OCI-LY7 (cell line): ENCODE measurements at places on chromosomes 5 and 9.
A peak's percentile ranks its signal among the peaks of the same experiment; 100 is the strongest.

DNA sequence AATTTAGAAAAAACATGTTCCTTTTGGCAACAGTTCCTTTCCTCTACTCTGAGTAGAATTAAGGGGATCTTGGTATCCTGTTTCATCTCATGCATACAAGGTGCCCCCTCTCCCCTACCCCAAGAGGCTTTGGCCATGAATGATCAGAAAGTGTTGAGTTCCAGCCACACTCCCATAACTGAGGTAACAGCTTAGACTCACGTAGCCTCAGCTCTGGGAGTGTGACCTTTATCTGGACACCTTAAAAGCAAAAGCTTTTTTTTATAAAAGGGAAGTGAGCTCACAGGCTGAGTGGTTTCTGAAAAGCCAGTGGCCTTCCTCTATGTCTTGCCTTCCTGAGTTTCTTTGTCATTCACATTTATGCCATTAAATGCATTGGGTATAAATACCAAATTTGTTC, 900 bp upstream of the HAVCR2 start:
- DNase-seq = peak; percentile 80

DNA sequence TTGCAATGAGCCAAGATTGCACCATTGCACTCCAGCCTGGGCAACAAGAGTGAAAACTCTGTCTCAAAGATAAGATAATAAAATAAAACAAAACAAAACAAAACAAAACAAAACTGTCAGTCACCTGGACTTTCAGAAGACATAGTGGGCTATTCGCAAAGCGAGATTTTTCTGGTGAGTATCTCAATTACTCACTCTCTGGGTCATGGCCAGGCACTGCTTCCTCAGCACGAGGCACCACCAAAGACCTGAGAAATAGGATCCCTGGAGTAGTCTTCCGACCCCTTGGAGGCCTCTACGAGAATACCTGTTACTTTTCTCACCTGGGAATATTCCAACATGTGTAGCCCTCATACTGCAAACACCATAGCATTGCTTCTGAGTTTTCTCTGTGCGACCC, 201.7 kb upstream of the ZNF618 start:
- no peak for DNase-seq

- DNase-seq = no peak
Measured at GRCh38 chr5:93598091-93599000, 15.3 kb downstream of the NR2F1 start.

DNA sequence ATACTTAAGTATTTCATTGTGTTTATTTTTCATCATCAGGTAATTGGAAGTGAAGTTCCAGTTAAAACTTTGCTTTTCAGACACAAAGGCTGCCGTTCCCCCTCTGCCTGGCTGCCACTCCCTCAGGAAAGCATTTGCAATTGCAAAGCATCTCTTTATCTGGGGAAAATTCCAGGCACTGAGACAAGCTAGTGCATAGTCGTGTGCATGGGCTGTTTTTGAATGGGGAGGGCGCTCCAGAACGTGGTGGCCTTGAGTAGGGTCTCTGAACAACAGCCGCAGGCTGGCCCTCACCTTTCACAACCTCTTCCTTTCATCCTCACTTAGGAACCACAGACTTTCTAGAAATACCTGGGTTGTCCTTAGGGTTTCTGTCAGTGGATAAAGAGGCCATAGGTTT, 285.1 kb upstream of the ADAMTS16 start:
- DNase-seq = no peak

- no peak for DNase-seq
Measured at GRCh38 chr9:16150938-16151650, 598.3 kb downstream of the CCDC171 start.
